ENCODE measurements at places on chromosomes 12 and 14.
A peak's percentile ranks its signal among the peaks of the same experiment; 100 is the strongest.

- no peak for DNase-seq
These were observed 91.8 kb downstream of the RCOR1 start for GRCh38 chr14:102684298-102684663.

DNA sequence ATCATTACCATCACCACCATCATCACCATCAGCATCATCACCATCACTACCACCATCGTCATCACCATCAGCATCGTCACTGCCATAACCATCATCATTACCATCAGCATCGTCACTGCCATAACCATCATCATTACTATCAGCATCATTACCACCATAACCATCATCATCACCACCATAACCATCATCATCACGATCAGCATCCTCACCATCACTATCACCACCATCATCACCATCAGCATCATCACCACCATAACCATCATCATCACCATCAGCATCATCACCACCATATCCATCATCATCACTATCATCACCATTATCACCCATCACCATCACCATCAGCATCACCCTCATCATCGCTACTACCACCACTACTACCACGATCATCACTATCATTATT, 493.9 kb upstream of the TBX3 start:
- no peak for DNase-seq

- DNase-seq, result no peak
These were observed 87.0 kb downstream of the HMGA2 start for GRCh38 chr12:65911321-65911720.

GRCh38 chr12:132395192-132395907, 66.0 kb upstream of the GALNT9 start:
- DNase-seq, result no peak

GRCh38 chr12:46535376-46535775, 162.8 kb upstream of the SLC38A2 start:
- DNase-seq, result no peak

- DNase-seq, result no peak
These were observed 8.0 kb upstream of the CPNE6 start for GRCh38 chr14:24063263-24063836.

GRCh38 chr12:13250416-13250815, 53.9 kb downstream of the EMP1 start:
- no peak for DNase-seq

DNA sequence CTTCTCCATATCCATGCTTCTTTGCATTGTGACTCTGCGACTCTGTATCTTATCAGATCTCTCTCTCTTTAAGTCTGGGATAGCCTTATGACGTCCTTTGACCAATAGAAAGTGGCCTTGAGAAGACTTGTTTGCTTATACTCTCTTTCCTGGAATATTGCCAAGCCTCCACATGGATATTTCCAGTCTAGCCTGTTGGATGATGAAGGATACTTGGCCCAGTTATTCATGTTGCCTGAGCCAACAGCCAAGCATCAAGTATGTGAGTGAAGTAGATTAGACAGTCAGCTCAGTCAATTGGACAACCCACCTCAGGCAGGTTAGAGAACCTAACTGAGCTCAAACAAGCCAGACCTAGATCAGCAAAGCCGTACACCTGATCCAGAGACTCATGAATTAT, 864.2 kb upstream of the MGAT4C start:
- no peak for DNase-seq

DNA sequence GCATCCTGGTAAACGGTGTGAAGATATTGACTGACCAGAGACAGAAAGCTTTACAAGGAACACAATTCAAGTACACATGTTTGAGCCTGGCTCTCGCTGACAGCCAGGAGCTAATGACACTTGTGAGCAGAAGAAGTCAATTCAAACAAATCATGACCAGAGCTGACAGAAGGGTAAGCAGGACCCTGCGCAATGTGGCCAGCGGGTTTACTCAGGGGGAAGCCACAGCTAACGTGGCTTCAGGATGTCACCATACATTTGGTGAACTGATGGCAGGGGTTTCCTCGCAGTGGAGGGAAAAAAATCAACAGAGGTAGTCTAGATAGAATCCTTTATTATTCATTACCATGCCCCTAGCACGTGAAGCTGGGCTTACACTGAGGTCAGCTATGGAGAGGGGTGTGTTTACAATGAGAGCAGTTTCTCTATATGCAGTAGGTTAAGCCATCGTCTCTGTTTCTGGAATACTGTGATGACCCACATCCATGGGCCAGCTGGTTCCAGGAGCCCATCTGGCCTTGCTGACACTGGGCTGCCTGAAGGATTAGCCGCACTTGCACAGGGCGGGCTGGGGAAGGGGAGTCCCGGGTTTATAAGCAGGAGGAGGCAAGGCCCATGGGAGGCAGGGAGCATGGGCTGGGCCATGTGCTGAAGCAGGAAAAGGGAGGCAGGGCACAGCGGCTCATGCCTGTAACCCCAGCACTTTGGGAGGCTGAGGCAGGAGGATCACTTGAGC, 198.2 kb upstream of the PRMT8 start:
- no peak for DNase-seq

GRCh38 chr14:38791862-38792261, 311.2 kb downstream of the SEC23A start:
- no peak for DNase-seq

DNA sequence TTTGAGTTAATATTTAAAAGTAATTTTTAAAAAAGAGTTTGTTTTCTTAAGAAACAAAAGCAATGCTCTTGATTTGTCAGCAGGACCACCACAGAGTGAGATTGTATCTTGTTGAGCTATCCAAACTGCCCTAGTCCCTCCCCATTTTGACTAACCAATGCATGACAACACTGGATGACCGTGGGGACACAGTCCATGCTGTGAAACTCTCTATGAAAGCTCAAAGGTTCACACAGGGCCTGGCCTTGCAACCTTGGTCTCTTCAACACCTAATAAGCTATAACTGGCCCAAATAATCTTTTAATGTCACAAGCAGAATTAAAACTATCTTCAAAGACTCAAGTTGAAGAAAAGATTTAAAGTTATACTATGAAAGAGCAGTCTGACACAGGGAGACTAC, 13.5 kb downstream of the ETFRF1 start:
- no peak for DNase-seq

- DNase-seq, result peak; percentile 38
These were observed 43.3 kb upstream of the PLEKHG6 start for GRCh38 chr12:6266971-6267721.

Measured in stimulated activated CD4-positive, alpha-beta T cell treated with anti-CD3 and anti-CD28 coated beads, Interleukin-15, amount 100 ng/mL, for 48 hours (primary cell).